AG04450 (cell line): ENCODE measurements at places on chromosomes 4 and X.

GRCh38 chr4:133597251-133597650, 448.2 kb downstream of the PCDH10 start:
- DNase-seq: no peak

- no peak for DNase-seq
Observed at GRCh38 chr4:57051095-57051494, 59.1 kb downstream of the IGFBP7 start.

DNA sequence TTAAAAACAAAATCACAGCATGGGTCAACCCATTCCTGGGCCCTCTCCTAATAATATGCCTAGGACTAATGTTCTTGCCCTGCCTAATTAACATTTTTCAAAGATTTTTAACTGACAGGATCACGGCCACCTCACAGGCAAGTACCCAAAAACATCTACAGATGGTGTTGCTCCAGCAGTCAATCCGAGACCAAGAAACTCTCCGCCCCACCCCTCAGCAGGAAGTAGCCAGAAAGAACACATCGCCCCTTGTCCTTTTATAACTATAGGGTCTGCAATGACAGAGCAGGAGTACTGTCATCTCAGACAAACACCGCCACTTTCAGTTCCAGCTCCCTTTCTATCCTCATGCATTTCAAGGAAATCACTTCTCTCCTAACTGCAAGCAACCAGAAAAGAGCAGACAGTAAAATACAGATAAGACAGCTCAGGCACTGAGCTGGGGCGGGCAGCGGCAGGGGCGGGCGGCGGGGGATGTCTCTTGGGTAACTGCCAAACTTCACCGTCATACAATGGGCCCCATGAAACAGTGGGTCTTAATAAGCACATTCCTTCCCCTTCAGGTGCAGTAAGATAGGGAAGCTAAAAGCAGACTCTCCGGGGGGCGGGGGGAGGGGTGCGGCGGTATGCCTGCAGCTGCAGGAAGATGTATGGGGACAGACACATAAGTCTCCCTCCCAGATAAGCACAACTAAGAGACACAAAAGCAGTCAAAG, 67.4 kb downstream of the ZNF182 start:
- no peak for DNase-seq

GRCh38 chr4:48813964-48814363, 16.9 kb upstream of the OCIAD1 start:
- no peak for DNase-seq

DNA sequence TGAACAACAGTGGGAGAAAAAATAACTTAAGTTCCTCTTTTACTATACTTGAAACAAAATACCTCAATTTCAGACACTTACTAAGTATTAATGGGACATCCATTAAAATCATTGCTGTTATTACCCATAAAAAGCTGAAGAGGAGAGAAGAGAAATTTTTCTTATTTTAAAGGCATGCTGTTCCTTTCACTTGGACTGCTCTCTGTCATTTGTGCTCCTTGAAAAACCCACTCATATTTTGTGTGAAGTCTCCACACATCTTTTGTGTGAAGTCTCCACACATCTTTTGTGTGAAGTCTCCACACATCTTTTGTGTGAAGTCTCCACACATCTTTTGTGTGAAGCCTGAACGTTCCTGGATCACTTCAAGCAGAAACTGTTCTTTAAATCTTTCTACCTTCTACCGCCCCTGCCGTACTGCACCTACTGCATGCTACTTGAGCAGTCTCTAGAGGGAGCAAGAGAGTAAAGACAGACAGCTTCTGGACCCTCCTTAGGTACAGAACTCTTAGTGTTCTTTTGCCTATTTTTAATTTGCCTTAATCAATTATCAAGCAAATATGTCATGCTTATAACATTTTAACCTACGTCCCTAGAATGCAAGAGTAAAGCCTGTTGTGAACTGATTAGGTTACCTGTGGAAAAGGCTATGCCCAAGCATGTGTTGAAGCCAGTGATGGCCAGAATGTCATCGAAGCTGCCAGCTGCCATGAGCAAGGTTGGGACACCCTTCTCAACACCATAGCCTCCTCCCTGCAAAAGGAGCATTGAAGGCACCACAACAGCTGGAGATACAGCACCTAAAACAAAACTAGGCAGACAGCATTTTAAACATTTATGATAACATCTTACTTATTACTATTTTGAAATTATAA, 27.1 kb upstream of the SLC9B1 start:
- no peak for DNase-seq

GRCh38 chr4:48133669-48134068, 381 bp downstream of the TXK start:
- no peak for DNase-seq

- DNase-seq: no peak
Observed at GRCh38 chr4:48445704-48446103, 37.4 kb upstream of the SLC10A4 start.

DNA sequence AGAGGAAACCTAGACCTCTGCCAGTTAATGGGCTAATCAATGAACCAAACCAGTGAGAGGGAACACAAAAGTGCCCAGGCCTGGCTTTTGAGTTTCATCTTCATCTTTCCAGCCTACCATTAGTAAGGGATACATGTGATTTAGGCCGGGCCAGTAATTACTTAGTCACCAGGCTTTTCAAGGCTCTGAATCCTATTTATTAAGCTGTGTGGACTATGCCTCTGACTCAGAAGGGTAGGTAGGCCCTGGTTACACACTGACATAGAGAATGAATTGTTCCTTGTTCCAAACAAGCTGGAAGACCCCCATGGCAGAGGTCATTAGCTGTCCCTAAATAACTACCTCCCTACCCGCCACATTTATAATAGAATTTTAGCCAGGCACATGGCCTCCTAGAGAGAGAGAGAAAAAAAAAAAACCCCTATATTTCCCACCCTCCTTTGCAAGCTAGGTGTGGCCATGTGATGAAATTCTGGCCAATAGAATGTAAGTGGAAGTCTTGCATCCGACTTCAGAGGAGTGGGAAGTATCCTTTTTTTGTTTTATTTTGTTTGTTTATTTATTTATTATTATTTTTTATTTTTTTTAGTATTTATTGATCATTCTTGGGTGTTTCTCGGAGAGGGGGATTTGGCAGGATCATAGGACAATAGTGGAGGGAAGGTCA, 112.3 kb upstream of the BCOR start:
- DNase-seq: no peak

GRCh38 chrX:39854772-39855747, 242.7 kb downstream of the BCOR start:
- no peak for DNase-seq

GRCh38 chr4:171644430-171645057, 168.7 kb upstream of the GALNTL6 start:
- no peak for DNase-seq

DNA sequence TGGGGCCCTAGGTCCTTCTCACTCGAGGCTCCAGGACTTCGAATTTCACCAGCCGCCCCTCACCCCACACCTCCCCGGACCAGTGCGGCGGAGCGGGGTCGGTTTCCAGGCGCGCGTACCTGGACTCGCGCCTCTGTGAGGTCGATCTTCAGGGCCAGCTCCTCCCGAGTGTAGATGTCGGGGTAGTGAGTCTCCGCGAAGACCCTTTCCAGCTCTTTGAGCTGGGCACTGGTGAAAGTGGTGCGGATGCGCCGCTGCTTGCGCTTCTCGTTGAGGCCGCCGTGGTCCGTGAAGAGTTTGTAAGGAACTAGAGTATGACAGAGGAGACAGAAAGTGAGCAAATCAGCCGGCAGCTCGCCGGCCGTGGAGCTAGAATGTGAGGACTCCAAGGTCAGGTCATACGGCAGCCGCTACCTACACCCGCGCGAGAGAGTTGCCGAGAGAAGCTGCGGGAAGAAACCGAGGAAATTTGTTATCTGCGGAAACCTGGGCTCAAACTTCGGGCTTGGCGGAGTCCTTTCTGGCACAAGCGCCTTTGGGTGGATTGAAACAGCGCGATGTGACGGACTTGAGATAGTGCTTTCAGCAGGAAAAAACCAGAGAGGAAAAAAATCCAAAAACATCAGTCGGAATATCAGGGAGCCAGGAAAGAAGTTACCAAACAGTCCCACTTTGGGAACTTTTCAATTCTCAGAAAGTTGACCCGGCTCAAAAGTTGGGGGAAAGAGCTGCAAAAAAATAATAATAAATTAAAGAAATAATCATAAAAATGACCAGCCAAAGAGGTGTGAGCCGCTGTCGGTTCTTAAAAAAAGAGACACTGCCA, 1.1 kb downstream of the PHOX2B start:
- DNase-seq: no peak

DNA sequence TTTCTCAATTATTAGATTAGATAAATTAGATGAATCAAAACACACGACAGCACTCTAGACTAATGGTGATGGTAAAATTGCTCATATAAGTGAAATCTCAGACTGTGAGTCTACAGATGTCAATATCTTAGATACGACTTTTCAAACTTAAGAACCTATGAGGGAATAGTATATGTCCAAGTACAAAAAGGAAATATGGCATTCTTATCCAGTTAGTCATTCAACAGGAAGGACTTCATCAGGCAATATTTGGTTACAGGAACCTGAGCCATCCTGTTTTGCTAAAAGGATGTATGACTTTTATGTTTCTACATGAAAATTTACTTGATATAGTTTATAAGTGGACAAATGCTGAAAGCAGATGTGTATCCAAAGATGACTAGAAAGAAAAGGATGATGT, 107.0 kb downstream of the CT47B1 start:
- DNase-seq: no peak

DNA sequence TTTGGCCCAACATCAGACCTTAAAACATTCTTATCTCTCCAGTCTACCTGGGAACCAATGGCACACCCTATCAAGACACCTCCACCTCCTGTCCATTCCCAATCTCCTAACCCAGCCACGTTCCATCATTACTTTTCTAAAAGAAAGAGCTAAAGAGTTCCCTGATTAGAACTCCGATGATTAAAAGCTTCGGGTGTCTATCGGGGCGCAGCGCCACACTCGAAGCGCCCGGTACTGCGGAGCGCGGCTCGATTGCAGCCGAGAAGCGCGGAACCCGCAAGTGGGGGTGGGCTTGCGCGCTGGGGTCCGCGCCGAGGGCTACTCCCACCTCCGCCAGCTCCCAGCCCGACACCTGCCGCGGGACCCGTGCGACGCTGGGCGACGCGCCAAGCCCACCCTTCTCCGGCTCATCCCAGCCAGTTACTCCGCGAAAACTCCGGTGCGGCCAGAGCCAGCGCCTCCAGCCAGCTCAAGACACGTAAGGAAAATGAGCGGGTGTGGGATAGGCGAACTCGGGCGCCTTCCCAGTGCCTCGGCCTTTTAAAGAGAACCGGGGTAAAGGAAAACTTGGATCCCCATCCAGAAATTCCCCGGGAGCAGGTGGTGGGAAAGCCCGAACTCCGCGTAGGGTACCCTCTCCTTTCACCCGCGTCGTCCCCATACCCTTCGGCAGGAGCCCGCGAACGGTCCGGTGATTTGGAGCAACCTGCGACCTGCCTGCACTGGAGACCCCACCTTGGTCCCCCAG, 593 bp downstream of the NPY1R start:
- no peak for DNase-seq

DNA sequence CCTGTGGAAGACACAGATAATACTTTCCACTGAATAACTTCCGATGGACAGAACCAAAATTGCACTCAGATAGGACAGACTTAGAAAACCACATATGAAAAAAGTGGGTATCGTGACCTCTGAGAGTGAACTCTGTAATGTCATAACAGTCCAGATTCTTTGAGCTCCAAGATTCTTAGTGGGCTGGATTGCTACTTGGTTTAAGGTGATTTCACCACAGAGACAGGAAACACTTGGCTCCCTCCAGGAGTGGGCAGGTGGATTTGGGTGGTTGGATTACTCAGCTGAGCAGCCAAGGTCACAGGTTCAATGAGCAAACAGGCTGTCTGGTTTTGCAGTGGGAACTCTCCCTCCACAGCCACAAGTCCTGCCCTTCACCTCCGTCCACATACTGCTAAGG, 126.0 kb downstream of the AFAP1 start:
- DNase-seq: peak; percentile 46

DNA sequence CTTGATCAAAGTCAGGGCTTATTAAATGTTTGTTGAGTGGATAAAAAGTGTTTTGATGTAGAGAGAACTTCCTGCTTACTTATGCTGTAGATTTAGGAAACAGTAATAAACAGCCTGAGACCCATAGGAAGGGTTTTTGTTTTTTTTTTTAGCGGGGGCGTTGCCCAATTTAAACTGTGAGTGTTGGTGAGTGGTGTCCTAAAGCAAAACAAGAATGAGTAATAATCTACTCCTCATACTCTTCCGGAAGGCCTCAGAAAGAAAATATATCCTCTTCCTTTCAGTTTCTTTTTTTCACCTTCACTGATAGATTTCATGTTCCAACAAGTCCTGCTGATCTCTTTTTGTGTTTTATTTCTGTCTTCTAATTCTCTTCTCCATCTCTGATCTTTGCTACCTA, 104.4 kb upstream of the SCML1 start:
- no peak for DNase-seq

DNA sequence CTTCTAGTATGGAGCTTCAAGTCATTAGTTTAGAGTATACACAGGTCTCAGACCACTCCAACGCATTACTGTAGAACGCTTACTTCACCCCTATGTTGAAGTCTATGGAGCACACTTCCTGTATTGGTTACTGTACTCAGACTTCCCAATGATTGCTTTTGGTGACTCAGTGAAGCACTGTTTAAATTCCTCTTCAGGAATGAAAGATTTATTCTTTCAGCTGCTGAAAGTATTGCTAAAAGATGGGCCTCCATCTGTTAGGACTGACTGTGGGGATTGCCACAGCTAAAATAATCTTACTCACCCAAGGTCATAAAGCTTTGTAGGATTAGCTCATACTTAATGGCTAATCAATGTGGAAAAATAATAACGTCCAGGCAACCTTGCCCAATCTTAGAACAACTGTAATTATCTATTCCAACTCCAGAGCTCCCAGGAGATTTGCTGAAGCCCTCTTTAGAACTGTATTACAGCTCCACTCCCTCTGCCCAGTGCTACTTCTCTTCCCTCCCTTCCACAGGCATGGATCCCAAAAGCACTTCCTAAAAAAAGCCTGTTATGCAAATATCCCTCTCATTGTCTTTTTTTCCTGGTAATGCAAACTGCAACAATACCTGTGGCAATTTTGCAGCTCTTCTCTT, 281.9 kb upstream of the HS3ST1 start:
- peak; percentile 39 for DNase-seq

DNA sequence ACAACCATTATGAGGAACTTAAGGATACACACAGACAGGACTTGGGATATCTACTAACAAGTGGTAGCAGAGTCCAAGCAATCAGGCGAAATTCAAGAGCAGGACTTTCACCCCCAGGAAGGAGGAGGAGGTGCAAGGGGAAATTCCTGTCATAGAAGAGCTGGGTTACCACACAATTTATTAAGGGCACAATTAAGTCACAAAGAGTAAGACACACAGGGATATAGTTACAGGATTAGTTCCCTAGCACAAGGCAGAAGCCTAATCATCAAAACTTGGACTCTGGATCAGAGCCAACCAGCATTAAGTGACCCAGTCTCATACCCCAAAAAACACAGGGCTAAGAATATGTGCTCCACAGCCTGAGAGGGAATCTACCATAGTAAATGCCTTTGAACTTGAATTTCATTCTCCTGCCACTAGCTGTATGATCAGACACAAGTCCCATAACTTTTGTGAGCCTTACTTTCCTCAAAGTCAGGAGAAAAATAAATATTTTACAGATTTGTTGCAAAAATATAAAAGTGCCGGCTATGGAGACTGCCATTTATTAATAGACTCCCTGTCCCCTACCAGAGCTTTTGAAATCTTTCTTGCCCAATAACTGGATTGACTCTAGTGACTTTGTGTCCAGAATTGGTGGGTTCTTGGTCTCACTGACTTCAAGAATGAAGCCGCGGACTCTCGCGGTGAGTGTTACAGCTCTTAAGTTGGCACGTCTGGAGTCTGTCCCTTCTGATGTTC, 87.0 kb downstream of the SYNPO2 start:
- DNase-seq: no peak
